ENCODE measurements at places on chromosomes 16 and 17. TPM values are rescaled to one million over a fixed set of nuclear protein-coding genes. Genes with fewer than 3 reads are reported as not detected.

GRCh38 chr16:75443298-75443697 is 10.0 kb upstream of the CFDP1 start:
- no peak for DNase-seq

GRCh38 chr17:81252987-81253329 is 13.8 kb downstream of the NDUFAF8 start:
- DNase-seq = no peak

GRCh38 chr17:65220732-65221131 is 83.6 kb downstream of the RGS9 start:
- DNase-seq = no peak

- no peak for DNase-seq
Measured at GRCh38 chr16:83137894-83138293, 511.1 kb downstream of the CDH13 start.

GRCh38 chr17:28467456-28468025 is 5.9 kb upstream of the SLC13A2 start:
- peak; percentile 14 for DNase-seq

GRCh38 chr16:58366247-58367031 is 25.8 kb upstream of the GINS3 start:
- no peak for DNase-seq

DNA sequence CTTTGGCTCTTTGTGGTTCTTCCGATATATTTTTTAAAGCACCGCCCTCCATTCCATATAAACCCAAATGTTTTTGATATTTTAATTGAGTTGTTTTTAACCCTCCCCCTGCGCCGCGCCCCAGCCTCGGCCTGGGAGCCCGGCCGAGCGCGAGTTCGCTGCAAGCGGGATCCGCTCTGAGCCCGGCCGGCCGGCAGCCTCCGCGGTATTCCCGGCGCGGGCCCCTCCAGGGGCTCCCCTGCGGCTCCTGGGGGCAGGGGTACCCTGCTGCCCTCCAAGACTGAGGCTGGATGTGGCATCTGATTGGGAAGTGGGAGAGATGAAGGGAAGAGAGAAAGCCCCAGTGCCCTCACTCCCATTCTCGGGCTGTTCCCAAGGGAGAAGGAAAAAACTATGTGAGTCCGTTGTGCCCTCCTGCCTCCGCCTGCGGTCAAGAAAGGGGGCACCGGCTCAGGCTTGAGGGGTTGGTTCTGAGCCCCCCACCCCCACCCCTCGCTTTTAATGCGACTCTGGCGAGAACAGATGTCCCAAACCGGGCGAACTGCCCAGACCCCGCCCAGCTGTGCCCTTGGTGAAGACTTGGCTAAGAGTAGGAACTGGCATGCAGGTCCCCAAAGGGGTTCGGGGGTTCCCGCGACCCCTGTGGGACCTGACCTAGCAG is 8.6 kb downstream of the NEUROD2 start:
- no peak for DNase-seq

- peak; percentile 77 for DNase-seq
Measured at GRCh38 chr16:9090101-9090959, 1.1 kb upstream of the HAPSTR1 start.

DNA sequence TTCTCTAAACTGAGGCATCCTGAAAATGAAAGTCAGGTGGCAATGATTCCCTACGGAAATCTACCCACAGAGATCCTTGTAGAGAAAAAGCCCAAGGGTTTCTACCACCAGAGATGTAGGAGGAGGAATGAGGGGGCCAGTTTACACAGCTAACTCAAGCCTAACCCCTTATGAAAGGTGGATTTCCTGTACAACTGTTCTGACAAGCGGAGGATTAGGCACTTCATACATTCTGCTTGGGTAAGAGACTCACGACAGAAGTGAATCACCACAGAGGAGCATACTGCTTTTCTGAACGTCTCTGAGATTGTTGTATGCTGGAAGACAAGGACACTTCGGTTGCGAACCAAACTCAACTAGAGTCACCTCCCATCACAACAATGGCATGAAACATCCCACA is 72.7 kb downstream of the SMG6 start:
- DNase-seq = no peak

AOC2 gene
- 1.4 TPM for total RNA-seq

ARHGAP44 gene
- total RNA-seq = 6.4 TPM

RECQL5 gene
- 5.1 TPM for total RNA-seq

- no peak for DNase-seq
Measured at GRCh38 chr17:76293106-76293505, 15.0 kb downstream of the QRICH2 start.

- no peak for DNase-seq
Measured at GRCh38 chr16:53083119-53083518, 28.3 kb downstream of the CHD9 start.

TERB1 gene
- not detected for total RNA-seq

GRCh38 chr16:442976-443375 is 17.5 kb downstream of the RAB11FIP3 start:
- DNase-seq = no peak

GRCh38 chr16:14455573-14455972 is 174.5 kb downstream of the PARN start:
- DNase-seq = no peak

- DNase-seq = no peak
Measured at GRCh38 chr16:23579371-23579770, 16.7 kb downstream of the NDUFAB1 start.

DNA sequence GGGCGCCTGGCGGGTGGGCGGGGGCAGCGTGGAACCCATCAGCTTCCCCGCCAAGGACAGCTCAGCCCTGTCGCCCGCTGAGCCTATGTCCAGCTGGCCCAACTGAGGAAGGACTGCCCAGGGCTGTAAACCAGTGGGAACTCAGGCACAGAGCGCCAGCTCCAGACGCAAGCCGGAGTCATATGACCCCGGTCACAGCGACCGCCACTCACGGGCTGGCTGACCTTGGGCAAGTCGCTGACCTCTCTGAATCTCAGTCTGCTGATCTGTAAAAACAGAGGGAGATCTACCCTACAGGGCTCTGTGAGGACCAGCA is 170.0 kb downstream of the C16orf78 start:
- no peak for DNase-seq

DNA sequence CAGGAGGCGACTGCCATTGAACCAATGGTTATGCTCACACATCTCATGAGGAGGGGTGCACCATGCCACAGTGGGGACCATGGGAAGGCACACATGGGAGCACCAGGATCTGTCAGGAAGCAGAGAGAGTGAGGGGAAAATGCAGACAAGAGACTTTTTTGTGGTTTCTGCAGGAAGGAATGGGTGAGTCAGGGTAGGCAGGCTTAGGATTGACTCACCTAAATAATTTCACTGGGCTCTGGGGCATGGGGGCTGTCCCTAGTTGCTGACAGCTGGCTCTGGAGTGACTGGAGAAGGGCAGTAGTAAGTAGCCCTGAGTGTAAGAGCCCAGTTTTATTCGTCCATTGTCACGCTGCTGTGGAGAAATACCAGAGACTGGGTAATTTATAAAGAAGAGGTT is 202.4 kb downstream of the AXIN2 start:
- no peak for DNase-seq

DNA sequence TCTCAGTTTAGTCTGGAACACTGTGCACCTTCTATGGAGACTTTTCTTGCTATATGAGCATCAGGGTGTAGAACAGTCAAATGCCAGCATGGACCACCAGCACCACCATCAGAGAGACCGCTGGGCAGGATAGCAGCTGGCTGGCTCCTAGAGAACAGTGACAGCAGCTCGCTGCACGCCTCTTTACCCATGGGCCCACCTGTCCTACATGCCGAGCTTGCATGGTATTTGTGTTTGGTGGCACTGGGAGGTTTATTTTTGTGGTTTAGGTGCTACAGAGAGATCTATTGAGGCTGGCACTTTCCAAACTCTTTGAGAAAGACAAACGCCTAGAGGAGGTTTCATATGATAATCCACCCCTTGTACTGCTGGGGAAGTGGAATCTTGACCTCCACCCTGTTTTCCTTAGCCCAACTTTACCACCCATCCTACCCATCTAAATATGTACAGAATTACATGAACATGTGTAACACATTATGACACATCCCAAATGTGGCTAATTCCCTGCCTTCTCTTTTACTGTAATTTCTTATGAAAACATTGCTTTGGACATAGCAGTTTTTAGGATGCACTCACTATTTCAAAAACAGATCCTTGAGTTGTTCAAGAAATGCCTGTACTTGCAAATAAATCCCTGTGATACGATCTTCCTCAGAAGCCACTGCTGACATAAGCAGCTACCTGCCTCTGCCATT is 46.3 kb downstream of the COG7 start:
- DNase-seq = peak; percentile 44

CCT6B gene
- total RNA-seq = 3.3 TPM

DNA sequence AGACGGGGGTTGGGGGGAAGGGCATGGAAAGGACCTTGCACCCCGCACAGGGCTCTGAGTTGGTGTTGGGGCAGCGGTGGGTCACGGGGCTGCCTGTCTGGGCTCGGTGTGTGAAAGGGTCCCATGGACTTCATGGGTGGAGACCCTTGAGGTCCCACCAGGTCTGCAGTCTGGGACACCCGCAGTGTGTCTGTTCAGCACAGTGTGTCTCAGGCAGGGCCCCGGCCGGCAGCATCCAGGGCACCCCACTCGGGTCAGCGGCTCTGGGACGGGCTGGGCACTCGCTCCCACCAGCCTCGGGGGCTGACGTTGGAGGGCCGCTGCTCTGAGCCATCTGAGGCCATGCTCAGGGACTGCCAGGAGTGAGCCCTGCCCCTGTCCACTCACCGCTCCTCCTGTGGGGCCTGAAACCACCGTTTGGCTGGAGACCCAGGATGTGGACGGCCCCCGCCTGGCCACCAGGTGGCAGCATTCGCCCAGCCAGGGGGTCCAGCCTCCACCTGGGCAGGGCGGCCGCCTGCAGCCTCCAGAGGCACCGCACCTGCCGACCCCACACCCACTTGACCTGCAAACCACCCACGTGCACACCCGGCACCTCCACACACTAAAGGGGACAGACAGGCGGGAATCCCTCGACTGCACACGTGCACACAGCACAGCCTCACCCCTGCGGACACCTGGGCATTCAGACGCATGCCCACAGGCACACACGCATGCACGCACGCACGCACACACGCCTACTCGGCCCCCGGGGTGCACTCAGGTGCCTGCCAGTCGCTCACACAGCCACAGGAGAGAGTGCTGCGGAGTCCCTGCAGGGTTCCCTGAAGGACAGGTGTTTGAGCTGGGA is 10.1 kb upstream of the ZFPM1 start:
- DNase-seq = peak; percentile 85

UBFD1 gene
- total RNA-seq = 62.4 TPM

MVP gene
- total RNA-seq = 94.5 TPM

GRCh38 chr17:81713556-81714411 is 1.7 kb downstream of the SLC25A10 start:
- peak; percentile 66 for DNase-seq

FBXW10 gene
- total RNA-seq = 0.28 TPM

EFCAB13 gene
- 16.3 TPM for total RNA-seq

GRCh38 chr16:89402962-89403361 is 87.4 kb downstream of the ANKRD11 start:
- no peak for DNase-seq

DNA sequence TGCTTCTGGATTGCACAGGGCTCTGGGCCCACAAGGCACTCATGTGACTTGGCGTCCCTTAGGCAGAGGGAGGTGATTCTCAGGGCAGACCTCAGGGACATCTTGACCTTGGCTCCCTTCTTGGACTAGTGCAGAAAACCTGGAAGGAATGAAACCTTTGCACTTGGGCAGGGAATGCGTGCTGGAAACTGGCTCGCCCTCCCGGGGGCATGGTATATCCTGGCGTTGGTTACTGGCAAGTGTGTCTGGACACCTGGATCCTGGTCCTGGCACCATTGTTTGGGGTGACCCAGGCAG is 63.5 kb upstream of the LGALS9 start:
- DNase-seq = no peak

XYLT1 gene
- 33.2 TPM for total RNA-seq

SOST gene
- total RNA-seq = not detected

DNA sequence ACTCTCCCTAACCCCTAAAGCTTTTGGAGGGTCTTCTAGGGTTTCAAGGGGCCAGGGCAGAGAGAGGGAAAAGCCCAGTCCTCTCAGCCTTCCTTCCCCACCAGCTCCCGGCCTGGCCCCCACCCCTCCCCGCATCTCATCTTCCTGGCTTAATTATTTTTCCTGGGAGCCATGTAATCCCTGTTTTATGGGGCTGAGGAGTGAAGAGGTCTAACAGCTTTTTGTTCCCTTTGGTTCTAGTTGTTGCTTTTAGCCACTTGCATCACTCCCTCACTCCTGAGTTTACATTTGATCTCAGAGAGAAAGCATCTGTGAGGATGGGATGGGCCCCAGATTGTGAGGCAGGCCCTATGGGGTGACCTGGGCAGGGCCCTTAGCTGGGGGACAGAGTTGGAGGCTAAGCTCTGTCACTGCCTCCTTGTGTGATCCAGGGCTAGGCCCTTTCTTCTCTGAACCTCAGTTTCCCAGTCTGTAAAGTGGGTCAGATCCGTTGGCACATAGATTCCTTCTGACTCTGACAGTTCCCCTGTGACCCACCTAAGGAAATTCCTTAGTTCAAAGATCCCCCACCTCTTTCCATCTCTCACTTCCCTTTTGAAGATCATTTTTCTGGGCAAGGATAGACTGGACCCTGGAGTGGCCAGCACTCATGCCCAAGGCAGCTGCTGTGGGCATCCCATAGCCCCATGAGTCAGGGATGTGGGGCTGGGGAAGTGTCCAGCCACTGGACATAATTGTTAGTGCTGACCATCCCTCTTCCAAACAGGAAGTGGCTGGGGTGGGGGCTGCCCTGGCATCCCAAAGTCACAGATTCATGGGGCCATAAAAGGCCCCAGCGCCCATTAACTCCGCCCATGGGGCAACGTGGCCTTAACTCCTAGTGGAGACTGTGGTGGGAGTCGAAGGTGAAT is 20.1 kb downstream of the UNC119 start:
- DNase-seq = no peak

- DNase-seq = peak; percentile 58
Measured at GRCh38 chr17:74745548-74746177, 2.8 kb upstream of the NHERF1 start.

- DNase-seq = no peak
Measured at GRCh38 chr16:47461598-47462266, 601 bp downstream of the PHKB start.

GRCh38 chr16:2243031-2243528 is 6.8 kb downstream of the DNASE1L2 start:
- DNase-seq = no peak

- no peak for DNase-seq
Measured at GRCh38 chr16:30602616-30603277, 7.4 kb downstream of the ZNF689 start.

All from sigmoid colon (tissue), 7 donors.